ENCODE measurements at places on chromosomes 12 and 14. TPM values are rescaled to one million over a fixed set of nuclear protein-coding genes. Genes with fewer than 3 reads are reported as not detected.

- no peaks in the 10 kb centered on the region for H3K4me1 ChIP-seq
- no peak overlapping the region for H3K27ac ChIP-seq
- H3K4me3 ChIP-seq, result no peak overlapping the region
- no peaks in the 10 kb centered on the region for H3K27me3 ChIP-seq
- H3K36me3 ChIP-seq, result no peaks in the 10 kb centered on the region
- peak; percentile 12 for DNase-seq
Measured at GRCh38 chr12:118714051-118714460, 267.3 kb upstream of the SRRM4 start.

DNA sequence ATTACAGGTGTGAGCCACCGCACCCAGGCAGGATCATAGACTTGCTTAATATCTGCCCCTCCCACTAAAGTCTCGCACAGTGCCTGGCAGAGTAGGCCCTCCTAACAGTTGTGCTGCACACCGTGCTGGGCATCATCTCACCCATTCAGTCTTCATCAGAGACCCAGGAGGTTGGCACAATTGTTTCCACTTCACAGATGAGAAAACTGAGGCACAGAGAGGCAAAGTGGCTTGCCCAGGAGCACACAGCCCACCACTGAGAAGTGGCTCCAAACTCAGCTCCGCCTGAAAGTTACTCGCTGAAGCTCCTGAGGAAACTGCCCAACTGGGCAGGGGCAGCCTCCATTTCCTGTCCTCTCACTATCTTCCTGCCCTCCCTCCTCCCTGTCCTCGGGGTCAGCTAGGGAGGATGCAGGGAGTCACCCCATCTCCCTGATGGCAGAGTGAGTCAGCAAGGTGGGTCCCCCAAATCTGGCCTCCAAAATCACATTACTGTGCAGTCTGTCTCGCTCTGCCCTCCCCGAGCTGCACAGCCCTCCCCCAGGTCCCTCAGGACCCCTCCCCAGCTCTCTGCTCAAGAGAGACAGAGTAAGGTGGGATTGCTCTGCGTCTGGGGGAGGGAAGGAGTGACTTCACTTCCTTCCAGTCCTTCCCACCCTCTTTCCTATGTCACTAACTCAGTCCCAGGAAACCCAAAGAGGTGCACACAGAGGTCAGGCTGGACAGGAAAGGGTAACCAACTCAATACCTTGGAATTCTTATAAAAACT lies 5.7 kb downstream of the SLC8B1 start:
- no peak overlapping the region for H3K4me3 ChIP-seq
- peaks cover 75% of the 10 kb centered on the region for H3K36me3 ChIP-seq
- H3K4me1 ChIP-seq, result peaks cover 35% of the 10 kb centered on the region
- no peaks in the 10 kb centered on the region for H3K27me3 ChIP-seq

DNA sequence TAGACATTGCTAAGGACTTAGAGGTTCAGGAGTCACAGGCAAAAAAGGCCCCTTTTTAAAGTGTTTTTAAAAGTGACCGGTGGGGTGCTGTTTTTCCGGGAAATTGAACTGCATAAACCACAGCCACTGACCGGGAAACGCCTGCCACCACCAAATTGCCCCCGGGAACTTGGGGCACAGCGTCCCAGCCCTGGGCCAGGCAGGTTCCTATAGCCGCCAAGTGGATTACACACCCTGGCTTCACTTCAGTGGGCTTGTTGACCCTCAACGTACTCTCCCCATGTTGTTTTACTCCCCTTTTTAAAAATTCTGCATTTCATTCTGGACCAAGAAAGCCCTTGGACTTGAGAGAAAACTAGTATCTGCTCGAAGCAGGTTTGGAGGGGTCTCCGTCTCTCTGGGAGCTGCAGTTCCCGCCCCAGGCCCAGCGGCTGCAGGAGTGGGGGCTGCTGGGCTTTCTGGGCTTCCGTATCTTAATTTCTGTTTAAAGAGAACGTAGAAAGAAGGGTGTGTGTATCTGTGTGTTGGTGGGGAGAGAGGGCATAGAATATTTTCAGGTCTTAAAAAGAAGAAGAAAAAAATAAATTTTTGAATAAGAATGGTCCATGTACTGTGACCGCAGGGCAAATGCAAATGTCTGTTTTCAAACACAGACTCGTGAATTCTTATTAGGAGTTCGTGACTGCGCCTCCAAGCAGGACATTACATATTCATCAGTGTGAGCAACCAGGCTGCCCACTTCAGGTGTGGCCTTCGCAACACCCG lies 82.9 kb downstream of the PAPOLA start:
- no peaks in the 10 kb centered on the region for H3K36me3 ChIP-seq
- peaks cover 25% of the 10 kb centered on the region for H3K27me3 ChIP-seq
- H3K4me3 ChIP-seq, result no peak overlapping the region
- no peak for DNase-seq
- no peaks in the 10 kb centered on the region for H3K4me1 ChIP-seq

DNA sequence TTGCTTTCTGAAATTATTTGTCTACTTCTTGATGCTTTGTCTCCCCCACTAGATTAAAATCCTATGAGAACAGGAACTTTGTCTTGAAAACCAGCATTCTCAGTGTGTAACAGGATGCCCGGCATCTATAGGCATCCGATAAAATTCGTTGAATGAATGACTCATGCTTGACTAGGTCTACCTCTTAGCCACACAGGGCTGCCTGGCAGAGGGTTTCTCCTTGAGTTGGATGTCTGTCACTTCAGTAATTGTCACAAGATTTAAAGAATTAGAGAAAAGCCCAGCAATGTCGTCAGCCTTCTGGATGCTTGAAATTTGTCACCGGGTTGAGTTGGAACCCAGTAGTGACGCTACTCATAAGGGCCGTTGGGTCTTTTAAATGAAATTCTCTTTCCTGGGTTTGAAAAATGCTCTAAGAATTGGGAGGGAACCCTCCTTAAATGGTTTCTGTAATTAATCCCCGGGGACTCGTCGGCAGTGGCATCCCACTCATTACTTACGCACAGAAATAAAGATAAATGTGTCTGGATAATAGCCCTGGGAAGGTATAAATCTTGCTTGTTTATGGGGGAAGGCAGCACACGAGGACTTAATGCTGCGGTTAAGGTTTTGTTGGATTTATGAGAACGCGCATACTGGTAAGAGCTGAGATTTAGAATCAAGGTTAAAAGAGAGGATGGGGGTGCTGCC lies 194.1 kb downstream of the AACS start:
- H3K27ac ChIP-seq, result no peak overlapping the region
- no peak overlapping the region for H3K4me3 ChIP-seq
- H3K27me3 ChIP-seq, result no peaks in the 10 kb centered on the region
- no peak for DNase-seq

- H3K27ac ChIP-seq, result no peak overlapping the region
- H3K4me1 ChIP-seq, result peaks cover 11% of the 10 kb centered on the region
- no peak overlapping the region for H3K4me3 ChIP-seq
- H3K27me3 ChIP-seq, result no peaks in the 10 kb centered on the region
- no peak for DNase-seq
Measured at GRCh38 chr14:42569227-42569626, 962.6 kb downstream of the LRFN5 start.

DNA sequence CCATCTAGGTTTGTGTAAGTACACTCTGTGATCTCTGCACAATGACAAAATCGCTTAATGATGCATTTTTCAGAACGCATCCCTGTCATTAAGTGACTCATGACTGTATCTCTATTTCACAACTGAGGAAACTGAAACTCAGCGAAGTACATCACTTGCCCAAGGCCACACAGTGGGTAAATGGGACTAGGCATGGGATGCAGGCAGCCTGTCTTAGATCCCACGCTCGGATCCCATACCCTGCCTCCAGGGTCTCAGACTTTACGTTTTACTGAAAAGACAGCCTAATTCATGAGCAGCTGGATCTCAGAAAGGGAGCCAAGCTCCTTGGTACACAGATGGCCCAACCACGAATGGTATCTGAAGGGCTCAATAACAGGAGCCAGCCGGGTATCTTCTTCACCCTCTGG lies 2.4 kb upstream of the MLEC start:
- peak overlapping the region; percentile 67 for H3K27ac ChIP-seq
- H3K36me3 ChIP-seq, result no peaks in the 10 kb centered on the region
- peak; percentile 93 for DNase-seq
- peaks cover 55% of the 10 kb centered on the region for H3K4me1 ChIP-seq
- H3K4me3 ChIP-seq, result no peak overlapping the region

DNA sequence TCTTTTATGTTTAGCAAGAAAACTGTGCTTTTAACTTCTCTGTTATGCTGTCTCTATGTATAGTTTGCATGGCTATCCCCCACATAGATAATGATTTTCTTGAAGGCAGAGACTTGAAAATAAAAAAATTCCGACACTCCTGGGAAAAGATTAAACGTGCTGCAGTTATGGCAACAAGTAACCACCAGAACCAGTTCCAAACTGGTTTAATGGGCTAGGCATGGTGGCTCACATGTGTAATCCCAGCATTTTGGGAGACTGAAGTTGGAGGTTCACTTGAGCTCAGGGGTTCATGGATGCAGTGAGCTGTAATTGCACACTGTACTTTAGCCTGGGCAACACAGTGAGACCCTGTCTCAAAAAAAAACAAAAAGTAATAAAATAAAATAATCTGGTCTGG lies 15.1 kb upstream of the CAPRIN2 start:
- H3K27ac ChIP-seq, result no peak overlapping the region
- H3K4me1 ChIP-seq, result no peaks in the 10 kb centered on the region
- no peak for DNase-seq

DNA sequence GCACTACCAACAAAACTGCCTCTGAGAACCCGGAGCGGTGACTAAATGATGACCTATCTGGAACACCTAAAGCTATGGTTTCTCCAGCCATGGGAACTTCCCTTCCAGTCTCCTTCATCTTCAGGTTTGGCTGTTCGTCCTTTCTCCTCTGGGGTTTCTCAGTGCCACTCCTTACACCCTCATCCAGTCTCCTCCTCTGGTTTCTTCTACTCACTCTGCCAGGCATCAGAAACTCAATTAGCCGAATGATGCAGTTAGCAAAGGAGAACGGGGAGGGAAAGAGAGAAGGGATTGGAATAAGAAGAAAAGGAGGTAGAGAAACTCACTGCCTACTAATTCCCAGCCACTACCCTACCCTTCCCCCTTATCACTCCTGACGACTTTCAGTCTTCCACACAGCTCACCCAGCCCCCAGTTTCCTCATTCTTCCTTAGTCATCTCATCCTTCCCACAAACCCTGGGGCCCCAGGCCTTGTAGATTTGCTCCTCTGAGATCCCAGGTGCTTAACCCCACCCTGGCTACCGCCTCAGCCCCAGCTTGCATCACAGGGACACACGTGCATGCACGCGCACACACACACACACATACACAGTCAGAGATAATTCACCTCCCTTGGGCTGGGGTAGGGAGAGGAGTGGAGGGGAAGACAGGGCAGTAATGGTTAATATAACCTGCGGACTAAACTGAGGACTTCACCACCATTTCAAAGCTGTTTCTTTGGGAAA lies 13.0 kb downstream of the FGD6 start:
- H3K27me3 ChIP-seq, result no peaks in the 10 kb centered on the region
- H3K4me3 ChIP-seq, result no peak overlapping the region
- peaks cover 18% of the 10 kb centered on the region for H3K36me3 ChIP-seq
- DNase-seq, result peak; percentile 62
- H3K27ac ChIP-seq, result peak overlapping the region; percentile 44

DNA sequence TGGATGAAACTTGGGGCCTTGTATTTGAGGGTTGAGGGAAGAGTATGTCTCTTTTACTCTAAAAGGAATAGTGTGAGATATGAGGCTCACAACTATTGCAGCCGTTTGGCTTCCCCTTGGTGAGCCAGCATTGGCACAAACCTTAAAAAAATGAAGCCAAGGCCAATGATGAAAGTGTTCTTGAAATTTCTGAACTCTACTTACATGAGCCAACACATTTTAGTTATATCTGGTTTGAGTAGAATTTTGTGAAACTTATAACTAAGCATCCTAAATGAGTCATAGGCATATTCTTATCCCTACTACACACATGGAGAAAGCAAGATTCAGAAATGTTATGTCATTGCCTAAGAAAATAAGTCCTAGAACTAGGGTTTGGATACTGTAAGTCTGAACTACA lies 55.3 kb upstream of the ACSS3 start:
- no peak overlapping the region for H3K4me3 ChIP-seq
- H3K27me3 ChIP-seq, result no peaks in the 10 kb centered on the region
- no peaks in the 10 kb centered on the region for H3K4me1 ChIP-seq
- no peaks in the 10 kb centered on the region for H3K36me3 ChIP-seq
- H3K27ac ChIP-seq, result no peak overlapping the region
- no peak for DNase-seq

GRCh38 chr14:102057480-102058114 lies 29.2 kb downstream of the HSP90AA1 start:
- no peak for DNase-seq
- H3K27me3 ChIP-seq, result no peaks in the 10 kb centered on the region
- H3K4me1 ChIP-seq, result no peaks in the 10 kb centered on the region
- H3K36me3 ChIP-seq, result peaks cover 2% of the 10 kb centered on the region

- peaks cover 30% of the 10 kb centered on the region for H3K4me1 ChIP-seq
- H3K27ac ChIP-seq, result no peak overlapping the region
- peaks cover 21% of the 10 kb centered on the region for H3K27me3 ChIP-seq
- H3K4me3 ChIP-seq, result no peak overlapping the region
- no peaks in the 10 kb centered on the region for H3K36me3 ChIP-seq
Measured at GRCh38 chr14:54570047-54570446, 3.1 kb downstream of the SAMD4A start.

- no peaks in the 10 kb centered on the region for H3K36me3 ChIP-seq
- no peaks in the 10 kb centered on the region for H3K4me1 ChIP-seq
- no peak for DNase-seq
- H3K27me3 ChIP-seq, result no peaks in the 10 kb centered on the region
Measured at GRCh38 chr14:54366736-54367735, 29.8 kb upstream of the CDKN3 start.

DNA sequence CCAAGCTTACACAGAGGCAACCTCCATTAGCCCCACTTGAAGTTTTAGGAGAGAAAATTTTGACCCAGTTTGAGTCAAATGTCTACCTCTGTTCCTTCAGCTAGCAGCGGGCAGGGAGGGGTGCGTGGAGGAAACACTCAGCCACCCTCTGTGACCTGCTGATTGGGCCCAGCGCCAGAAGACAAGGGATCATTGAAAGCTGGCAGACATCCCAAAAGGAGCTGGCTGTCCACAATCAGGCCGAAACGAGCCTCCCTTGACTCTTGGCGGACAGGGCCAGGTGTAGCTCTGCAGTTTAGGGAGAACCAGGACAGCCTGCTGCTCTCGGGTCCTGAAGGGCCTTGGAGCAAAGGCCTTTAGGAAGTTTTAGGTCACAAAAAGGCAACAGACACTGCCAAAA lies 41.3 kb downstream of the CD9 start:
- no peak overlapping the region for H3K4me3 ChIP-seq
- no peak for DNase-seq
- H3K4me1 ChIP-seq, result no peaks in the 10 kb centered on the region
- H3K27ac ChIP-seq, result no peak overlapping the region

GRCh38 chr12:23221066-23221465 lies 596.1 kb downstream of the ETNK1 start:
- no peak overlapping the region for H3K4me3 ChIP-seq
- H3K36me3 ChIP-seq, result no peaks in the 10 kb centered on the region
- no peaks in the 10 kb centered on the region for H3K4me1 ChIP-seq
- H3K27ac ChIP-seq, result no peak overlapping the region
- no peak for DNase-seq

- H3K4me3 ChIP-seq, result no peak overlapping the region
- H3K4me1 ChIP-seq, result no peaks in the 10 kb centered on the region
Measured at GRCh38 chr14:26401179-26401968, 196.5 kb downstream of the NOVA1 start.

The GPR137C gene
- 0.04 TPM for polyA plus RNA-seq
